ENCODE measurements at places on chromosomes 5 and 9.

GRCh38 chr9:114300153-114300845 lies 22.6 kb upstream of the ORM1 start:
- DNase-seq, result no peak

DNA sequence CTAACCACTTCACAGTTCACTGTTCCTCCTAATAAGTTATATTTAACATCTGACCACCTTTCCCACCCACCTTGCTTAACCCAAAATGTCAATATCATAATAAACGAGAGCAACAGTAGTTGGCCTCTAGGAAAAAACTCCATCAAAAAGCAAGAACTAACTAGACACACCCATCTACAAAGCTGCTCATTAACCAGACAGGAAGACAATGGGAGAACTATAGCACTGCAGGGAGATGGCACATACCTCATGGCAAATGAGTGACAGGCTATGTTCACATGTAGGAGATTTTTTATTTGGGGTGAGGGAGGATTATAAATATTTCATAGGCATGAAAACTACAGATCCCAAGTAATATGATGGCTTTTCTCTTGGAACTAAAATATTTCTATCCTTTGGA lies 23.6 kb upstream of the CDK5RAP2 start:
- DNase-seq, result no peak

DNA sequence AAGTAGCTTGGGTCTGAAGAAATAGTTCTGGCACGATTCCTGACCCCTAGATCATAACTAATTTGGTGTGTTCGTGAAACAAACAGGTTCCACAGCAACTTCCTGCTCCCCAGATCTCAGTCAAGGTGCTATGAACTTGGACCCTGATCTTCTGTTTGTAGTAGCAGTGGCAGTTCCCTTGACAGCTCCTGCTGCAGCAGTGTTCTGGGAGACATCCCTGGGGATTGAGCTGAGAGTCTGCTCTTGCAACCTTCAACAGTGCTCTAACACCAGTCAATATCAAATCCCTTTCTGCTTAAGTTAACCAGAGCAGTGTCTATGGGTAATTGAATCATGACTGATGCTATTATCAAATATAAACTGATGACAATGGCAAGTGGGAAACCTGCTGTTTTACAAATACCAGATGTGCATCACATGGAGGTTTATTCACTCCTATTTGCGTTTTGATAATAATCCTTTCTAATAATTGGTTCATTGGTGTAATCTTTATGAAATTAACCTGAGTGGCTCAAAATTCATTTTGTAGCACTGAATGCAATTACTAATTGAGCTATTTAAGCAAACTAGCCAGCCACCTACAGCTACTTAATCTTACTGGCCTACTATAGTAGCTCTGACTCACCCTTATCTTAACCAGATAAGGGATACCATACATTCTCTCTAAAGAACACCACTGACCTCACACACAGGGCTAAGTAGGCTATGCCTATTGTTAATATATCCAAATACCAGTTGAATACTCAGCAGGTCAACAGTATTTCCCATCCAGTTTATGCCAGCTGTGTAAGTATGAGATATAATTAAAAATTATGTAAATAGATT lies 21.9 kb downstream of the KDM4C start:
- no peak for DNase-seq

DNA sequence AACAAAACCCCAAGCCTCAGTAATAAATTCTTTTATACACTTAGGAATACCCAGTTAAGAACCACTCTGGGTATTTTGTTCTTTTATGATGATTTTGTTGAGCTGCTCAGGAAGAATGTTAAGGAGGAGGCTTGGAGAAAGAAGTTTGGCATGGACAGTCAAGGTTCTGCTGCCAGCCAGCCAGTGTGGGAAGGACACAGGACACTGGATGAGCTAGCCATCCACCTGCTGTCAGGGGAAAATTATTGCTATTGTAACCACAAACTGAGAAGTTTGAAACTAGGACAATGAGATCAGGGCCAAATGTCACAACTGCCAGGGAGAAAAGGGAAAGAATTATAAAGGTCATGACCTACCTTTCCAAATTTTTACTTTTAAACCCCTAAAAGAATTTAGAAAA lies 25.9 kb upstream of the ADAMTSL1 start:
- no peak for DNase-seq

- DNase-seq, result no peak
These were observed 49.9 kb downstream of the USP20 start for GRCh38 chr9:129885018-129885669.

GRCh38 chr5:178396796-178397720 lies 164.5 kb upstream of the PHYKPL start:
- no peak for DNase-seq

GRCh38 chr9:112140936-112141335 lies 34.2 kb downstream of the SUSD1 start:
- no peak for DNase-seq

- no peak for DNase-seq
These were observed 8.9 kb downstream of the IFNE start for GRCh38 chr9:21473236-21473635.

Data from stimulated activated CD8-positive, alpha-beta memory T cell treated with anti-CD3 and anti-CD28 coated beads, Interleukin-7, amount 100 ng/mL, for 1 hour (primary cell).